T1000 (cell line): ENCODE measurements at places on chromosomes 7 and 10.

- no peak for DNase-seq
Measured at GRCh38 chr7:71485586-71485985, 353.6 kb downstream of the GALNT17 start.

DNA sequence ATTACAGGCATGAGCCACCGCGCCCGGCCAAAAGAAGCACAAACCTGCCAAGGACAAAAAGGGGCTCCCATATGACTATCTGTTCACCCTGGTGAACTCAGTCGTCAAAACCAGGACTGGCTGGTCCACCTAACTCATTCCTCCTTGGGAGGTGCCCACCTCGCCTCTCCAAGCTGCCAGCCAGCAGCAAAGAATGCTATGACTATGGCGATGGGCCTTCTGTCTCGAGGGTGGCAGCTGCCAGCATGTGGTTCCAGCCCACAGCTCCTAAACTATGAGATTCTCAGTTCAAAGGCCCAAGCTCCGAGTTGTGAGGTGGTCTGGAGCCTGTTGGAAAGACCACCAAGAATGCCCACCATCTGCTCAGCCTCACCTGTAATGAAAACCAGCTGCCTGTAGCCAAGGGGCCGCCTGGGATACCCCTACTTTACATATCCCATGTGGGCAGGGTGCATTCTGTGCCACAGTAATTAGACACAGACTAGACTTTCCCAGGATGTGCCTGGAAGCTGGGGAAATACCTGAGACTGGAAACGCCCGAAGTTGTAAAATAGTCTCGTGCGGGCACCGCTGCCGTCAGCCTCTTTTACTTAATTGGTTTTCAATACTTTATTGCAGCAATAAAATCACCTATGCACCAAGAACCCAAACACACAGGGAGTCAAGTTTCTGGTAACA lies 71.1 kb downstream of the ZRANB1 start:
- DNase-seq: no peak

DNA sequence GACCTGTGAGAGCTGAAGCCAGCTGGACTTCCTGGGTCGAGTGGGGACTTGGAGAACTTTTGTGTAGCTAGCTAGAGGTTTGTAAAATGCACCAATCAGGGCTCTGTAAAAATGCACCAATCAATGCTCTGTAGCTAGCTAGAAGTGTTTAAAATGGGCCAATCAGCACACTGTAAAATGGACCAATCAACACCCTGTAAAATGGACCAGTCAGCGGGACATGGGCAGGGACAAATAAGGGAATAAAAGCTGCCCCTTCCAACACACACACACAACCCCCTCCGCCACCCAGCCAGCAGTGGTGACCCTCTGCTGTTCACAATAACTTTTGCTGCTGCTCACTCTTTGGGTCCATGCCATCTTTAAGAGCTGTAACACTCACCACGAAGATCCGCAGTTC lies 7.1 kb downstream of the ZNF511 start:
- DNase-seq: no peak

DNA sequence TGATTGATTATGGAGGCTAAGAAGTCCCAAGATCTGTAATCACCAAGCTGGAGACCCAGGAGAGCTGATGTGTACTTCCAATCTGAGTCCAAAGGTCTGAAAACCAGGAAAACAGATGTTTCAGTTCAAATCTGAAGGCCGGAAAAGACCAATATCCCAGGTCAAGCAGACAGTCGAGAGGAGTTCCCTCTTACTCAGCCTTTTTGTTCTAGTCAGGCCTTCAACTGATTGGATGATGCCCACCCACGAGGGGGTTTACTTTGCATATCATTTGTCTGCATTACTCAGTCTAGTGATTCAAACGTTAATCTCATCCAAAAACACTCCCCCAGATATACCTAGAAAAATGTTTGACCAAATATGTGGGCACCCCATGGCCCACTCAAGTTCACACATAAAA lies 7.4 kb upstream of the ARID5B start:
- no peak for DNase-seq

DNA sequence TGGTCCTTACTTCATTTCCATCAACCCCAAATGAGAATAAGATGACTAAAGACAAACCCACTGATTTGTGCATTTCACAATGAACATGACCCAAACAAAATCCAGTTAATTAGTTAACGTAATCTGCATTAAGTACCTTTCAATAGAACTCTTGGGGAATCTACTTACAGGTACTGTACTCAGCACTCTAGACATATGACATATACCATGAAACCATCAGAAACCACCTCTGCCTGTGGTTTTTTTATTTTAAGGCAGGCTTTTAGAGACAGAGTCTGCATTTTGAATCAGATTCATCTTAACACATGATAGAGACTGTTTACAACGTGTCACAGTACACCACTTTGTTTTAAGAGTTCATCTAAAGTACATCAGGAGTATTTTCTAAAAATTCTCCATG lies 168.4 kb downstream of the BTAF1 start:
- DNase-seq: no peak

- no peak for DNase-seq
Measured at GRCh38 chr10:91317541-91317940, 92.6 kb upstream of the HECTD2 start.

GRCh38 chr10:124383496-124383895 lies 35.2 kb downstream of the OAT start:
- no peak for DNase-seq

- no peak for DNase-seq
Measured at GRCh38 chr7:44348300-44348699, 22.9 kb upstream of the CAMK2B start.

DNA sequence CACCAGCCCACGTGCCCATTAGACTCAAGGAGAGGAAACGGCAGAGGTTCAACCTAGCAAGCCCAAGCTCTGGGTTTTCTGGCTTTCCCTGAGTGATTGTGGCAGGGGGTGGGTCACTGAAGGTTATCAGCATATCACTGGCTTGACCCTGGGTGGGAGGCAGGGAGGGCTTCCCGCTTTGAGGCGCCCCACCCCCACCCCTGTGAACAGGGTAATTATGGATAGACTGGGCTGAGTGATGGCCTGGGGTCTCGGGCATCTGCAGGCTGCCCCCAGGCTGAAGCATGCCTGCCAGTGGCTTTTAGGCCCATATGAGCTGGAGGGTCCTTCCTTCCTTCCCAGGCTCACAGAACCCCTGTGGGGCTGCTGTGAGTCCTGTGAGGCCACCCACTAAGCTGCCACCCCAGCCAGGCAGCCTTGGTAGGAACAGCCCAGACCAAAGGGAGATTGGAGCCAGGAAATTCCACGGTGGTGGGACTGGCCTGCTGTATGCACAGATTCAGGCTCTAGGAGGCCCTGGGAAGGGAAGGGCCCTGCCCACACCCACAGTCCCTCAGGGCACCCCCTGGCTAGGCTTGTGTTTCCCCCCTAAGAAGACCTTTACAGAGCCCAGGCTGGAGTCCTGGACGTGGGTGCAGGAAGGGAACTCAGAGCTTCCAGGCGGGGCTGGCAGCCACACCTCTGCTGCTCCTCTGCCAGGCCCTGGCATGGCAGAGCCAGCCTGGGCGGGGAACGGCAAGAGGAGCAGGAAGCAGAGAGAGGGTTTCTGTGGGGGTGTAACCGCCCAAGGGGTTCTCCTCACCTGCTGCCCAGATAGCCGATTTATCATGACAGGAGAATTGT lies 33.1 kb downstream of the GPRIN2 start:
- DNase-seq: peak; percentile 82

GRCh38 chr7:77244222-77244934 lies 44.8 kb upstream of the FGL2 start:
- no peak for DNase-seq

GRCh38 chr7:9782275-9782674 lies 1191.4 kb upstream of the PHF14 start:
- no peak for DNase-seq

DNA sequence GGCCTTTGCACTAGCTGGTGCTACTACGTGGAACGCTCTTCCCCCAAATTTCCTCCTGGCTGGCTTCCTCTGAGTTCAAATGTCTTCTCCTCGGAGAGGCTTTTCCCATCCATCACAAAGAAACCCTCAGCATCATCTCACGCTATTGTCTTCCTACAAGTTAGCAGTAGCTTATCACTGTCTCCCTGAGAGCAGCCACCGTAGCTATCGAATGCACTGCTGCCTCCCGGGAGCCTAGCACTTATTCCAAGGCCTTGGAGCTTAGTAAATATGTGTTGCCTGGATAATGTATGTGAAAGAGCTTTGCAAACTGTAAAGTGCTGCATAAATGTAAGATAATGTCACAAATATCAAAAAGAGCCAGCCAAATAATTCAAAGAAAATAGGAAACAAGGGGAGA lies 124.4 kb downstream of the KCNMA1 start:
- DNase-seq: no peak

- DNase-seq: no peak
Measured at GRCh38 chr7:78139335-78139734, 340.8 kb downstream of the PHTF2 start.

- DNase-seq: no peak
Measured at GRCh38 chr7:82114237-82114636, 329.3 kb downstream of the CACNA2D1 start.

- DNase-seq: no peak
Measured at GRCh38 chr10:110379831-110380230, 75.1 kb upstream of the SMNDC1 start.

DNA sequence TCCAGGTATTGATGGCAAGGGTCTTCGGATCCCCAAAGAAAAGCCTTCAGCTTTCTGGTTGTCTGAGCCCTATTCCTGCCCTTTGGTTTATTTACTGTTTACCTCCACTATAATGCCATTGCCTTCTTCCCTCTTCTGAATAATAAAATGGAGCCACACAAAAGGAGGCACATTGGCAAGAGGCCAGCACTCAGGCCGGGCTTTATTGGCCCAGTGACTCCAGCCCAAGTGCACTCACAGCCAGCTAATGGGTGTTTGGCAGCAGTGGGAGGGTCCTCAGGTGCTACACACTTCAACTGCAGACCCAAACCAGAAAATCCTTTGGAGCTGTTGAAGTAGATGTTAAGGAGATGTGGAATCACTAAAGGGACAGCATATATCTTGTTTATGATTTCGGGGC lies 336.0 kb downstream of the PLXNA4 start:
- no peak for DNase-seq

DNA sequence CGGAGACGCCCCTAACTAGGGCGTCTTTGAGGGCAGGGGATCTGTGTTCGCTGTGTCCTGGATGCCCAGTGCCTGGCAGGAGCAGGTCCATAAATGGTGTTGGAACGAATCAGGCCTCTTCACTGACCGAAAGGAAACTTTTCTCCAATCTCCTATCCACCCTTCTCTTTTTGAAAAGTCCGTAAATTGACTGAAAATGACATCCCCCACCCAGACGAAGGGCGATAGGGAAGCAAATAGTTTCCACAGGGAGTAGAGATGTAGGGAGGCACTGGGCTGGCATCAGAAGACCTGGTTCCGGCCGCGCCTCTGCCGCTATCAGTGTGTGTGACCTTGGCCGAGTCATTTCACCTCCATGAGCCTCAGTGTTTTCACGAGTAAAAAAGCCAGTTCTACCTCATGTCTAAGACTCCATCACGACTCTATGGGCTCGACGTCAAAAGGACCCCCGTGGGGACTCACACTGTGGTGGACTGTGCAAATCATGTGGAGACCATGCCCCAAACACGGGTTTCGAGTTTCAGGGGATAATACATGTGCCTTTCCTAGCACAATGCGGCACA lies 497 bp upstream of the RAB11FIP2 start:
- no peak for DNase-seq

- no peak for DNase-seq
Measured at GRCh38 chr10:72790216-72790990, 98.5 kb downstream of the MCU start.

DNA sequence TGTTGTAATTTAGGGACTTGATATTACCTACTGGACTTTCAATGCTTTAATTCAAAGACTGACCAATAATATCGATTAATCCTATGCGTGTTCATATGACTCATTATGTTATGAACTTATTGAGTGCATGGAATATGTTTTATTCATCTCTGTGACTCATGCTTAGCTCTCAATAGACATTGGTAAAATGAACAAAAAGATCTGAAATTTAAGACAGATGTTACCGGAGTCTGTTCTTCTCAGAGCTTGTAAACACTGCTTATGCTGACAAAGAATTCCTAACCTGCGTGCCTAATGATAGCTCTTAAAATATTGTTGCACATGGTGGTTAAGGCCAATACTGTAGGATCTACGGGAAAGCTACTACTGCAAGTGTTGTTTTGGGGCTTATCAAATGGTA lies 131.5 kb upstream of the ACBD5 start:
- no peak for DNase-seq

GRCh38 chr7:27873981-27874957 lies 134.3 kb downstream of the TAX1BP1 start:
- DNase-seq: no peak

DNA sequence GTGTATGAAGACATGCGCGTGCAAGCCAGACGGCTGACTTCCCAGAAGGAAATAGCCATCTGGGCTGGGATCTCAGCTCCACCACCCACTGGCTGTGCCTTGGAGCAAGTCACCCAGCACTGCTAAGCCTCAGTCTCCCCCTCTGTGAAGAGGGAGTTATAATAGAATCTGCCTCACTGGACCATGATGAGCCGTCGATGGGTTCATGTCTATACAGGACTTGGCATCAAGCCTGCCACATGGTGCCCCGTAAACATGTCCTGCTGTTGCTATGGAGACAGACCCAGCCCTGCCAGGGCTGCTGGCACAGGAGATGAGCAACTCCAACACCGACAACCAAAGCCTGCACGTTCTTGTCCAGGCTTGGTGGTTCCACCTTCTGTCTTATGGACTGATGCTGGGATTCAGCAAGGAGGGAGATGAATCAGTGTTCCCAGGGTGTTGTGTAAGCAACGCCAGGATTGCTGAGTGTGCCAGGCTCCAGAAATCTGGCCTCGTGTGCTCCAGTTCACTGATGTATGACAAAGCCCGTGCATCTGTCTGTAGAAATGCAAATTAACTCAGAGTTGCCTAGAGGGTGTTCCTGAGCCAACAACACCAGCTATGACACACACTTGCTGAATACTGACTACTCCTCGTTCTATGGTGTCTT lies 5.6 kb downstream of the GPR15LG start:
- no peak for DNase-seq

DNA sequence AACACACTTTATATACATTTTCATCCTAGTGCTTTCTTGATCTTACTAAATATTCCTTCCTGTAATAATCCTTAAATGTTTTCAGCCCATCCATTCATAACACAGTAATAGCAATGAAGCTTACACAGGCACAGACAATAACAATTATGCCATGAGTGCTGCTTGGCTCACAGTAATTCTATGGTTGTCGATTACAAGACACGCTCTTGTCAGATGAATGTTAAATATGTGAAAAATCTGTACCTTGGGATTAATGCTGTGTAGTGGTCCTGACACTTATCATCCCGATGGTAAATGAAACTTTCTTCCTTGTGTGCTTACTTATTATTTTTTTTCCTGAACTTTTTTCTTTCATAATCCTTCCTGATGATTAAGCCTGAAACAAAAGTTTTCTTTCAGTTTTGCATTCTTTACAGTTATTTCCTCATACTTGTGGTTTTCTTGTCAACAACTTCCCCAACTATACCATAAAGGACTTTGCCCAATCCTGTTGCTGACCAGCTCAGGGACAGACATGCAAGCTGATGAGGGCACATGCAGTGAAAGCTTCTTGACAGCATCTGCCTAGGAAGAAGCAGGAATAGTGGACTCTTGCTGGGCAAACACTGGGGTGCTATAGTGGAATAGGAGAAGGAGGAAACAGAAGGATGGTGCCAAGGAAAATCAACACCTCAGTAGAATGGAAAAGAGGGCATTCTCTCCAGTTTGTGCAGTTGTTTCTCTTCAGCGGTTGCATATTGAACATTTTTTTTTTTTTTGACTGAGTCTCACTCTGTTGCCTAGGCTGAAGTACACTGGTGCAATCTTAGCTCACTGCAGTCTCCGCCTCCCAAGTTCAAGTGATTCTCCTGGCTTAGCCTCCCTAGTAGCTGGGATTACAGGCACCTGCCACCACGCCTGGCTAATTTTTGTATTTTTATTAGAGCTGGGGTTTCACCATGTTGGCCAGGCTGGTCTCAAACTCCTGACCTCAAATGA lies 6.7 kb upstream of the MGAM2 start:
- no peak for DNase-seq
